ENCODE measurements at places on chromosomes 7 and 10.

GRCh38 chr7:55127135-55127551 lies 108.3 kb downstream of the EGFR start:
- no peak for DNase-seq

GRCh38 chr7:69780379-69780778 lies 182.1 kb downstream of the AUTS2 start:
- peak; percentile 88 for DNase-seq

DNA sequence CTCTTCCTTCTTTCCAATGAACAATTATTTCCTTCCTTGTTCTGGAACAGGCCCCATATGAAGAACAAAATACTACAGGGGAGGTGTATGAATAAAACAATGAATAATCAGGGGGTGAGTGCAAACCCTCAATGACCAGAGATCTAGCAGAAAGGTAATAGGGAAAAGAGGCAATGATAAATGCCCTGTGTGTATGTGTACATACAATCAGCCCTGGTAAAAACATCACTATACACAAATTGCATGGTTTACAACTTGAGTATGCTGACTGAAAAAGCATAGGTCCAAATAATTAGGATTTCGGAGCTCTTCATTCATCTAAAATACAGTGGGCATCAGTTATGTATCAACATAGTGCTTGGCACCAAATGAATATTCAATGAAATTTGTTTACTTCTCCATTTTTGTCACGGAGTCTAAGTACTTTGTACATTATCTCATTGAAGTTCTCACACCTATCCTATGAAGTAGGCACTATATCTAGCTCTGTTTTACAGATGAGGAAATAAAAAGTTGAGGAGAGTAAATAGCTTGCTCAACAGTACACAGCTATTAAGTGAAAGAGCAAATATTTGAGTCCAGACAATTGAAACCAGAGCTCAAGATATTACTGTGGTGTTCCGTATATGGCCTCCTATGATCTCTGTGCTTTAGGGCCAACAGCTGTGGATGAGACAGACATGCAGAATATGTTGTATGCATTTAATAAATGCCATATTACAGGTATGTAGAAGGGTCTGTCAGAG lies 1065.4 kb downstream of the SORCS3 start:
- DNase-seq, result no peak

GRCh38 chr7:125316466-125316865 lies 386.8 kb upstream of the POT1 start:
- no peak for DNase-seq

GRCh38 chr10:128950159-128950915 lies 516.7 kb upstream of the MGMT start:
- DNase-seq, result no peak

DNA sequence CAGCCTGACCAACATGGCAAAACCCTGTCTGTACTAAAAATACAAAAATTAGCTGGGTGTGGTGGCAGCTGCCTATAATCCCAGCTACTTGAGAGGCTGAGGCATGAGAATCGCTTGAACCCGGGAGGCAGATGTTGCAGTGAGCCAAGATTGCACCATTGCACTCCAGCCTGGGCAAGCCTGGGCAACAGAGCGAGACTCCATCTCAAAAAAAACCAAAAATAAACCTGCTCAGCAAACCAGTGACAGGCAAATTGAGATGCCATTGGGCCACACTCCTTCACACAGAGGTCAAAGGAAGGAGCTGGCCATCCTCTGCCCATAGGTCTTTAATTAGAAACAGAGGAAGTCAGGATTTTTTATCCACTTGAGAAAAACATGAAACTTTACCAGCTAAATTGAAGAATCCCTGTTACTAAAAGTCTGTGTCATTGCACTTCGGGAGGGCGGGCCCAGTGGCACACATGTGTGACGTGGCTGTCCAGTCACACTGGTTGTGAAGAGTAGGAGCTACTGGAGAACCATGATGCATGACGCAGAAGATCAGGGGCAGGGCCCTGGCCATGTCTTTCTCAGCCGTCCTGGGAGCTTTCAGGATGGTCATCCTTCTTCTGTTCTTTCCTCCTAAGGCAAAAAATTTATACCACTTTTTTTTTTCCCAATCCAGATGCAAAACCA lies 118.3 kb upstream of the ZNF438 start:
- DNase-seq, result no peak

- no peak for DNase-seq
Observed at GRCh38 chr7:29177963-29178600, 16.5 kb upstream of the CHN2 start.

- DNase-seq, result no peak
Observed at GRCh38 chr7:82049442-82049841, 279.6 kb upstream of the HGF start.

- no peak for DNase-seq
Observed at GRCh38 chr7:69631131-69631530, 32.9 kb downstream of the AUTS2 start.

- no peak for DNase-seq
Observed at GRCh38 chr10:102615361-102615760, 28.9 kb upstream of the TRIM8 start.

DNA sequence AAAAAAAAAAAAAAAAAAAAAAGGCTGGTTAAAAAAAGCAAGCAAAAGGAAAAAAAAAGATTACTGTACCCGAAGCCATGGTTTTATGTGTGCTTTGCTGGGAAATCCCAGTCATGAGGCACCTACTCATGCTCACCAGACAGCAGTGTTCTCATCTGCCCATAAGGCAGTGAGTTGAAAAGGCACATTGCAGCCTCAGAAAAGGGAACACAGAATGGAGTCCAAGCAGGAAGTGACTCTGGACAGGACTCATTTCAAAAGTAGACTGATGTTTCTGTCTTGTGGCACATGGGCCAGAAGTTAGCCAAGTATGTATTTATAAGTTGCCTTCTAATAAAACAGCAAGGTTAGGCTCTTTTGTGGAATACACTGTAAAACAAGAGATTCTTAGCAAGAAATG lies 40.2 kb downstream of the PDSS1 start:
- no peak for DNase-seq

DNA sequence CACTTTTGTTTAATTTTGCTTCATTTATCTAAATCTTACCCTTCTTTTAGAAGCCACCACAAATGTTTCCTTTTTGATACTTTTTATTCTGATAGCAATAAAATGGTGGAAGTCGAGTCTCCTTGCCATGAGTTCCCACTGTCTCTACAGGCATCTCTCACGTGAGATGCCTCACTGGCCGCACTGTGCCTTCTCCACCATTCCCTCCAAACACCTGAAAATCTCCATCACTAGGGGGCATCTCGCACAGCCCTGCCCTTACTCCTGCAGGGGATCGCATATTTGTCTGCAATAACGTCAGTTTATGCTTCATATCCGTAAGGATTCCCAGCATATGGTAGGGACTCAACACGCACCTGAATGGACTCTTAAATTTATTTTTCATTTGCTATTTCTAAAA lies 56.3 kb upstream of the NCAPG2 start:
- DNase-seq, result no peak

DNA sequence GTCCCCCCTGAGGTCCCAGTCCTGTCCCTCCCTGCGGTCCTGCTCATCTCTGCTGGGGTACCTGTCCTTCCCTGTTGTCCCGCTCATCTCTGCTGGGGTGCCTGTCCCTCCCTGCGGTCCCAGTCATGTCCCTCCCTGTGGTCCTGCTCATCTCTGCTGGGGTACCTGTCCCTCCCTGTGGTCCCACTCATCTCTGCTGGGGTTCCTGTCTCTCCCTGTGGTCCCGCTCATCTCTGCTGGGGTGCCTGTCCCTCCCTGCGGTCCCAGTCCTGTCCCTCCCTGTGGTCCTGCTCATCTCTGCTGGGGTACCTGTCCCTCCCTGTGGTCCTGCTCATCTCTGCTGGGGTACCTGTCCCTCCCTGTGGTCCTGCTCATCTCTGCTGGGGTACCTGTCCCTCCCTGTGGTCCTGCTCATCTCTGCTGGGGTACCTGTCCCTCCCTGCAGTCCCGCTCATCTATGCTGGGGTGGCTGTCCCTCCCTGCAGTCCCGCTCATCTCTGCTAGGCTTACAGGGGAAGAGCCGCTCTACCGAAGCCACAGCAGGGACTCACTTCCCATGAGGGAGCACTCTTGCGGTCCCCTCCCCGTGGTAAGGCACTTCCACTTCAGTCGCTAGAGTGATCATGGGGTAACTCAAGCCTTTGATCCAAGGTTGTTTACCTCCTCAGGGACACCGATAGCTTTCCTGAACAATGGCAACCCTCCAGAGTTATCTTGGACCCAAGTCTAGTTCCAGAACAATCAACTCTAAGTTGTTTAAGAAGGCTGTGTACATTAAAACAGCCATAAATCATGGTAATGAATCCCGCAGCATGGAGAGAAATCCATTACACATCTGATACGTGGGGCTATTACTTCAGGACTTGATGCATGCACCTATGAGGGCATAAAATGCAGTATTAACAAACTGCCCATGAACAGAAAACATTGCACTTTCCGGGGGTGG lies 46.8 kb upstream of the MNX1 start:
- DNase-seq, result no peak

- no peak for DNase-seq
Observed at GRCh38 chr10:70418229-70418628, 14.3 kb downstream of the EIF4EBP2 start.

- DNase-seq, result no peak
Observed at GRCh38 chr10:21293518-21294356, 231.7 kb downstream of the SKIDA1 start.

- no peak for DNase-seq
Observed at GRCh38 chr7:47596502-47597202, 14.7 kb upstream of the TNS3 start.

- no peak for DNase-seq
Observed at GRCh38 chr10:18010050-18010449, 58.3 kb downstream of the SLC39A12 start.

DNA sequence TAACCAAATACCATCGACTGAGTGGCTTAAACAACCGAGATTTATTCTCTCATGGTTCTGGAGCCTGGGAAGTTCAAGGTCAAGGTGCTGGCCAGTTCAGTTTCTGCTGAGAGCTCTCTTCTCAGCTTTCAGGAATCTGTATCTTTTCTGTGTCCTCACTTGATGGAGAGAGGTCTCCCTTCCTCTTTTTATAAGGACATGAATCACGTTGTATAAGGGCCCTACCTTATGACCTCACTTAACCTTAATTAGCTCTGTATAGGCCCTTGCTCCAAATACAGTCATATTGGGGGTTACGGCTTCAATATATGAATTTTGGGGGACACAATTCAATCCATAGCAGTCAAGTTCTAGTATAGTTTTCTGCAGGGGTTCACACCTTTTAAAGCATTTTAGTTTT lies 135.2 kb upstream of the ADO start:
- no peak for DNase-seq

DNA sequence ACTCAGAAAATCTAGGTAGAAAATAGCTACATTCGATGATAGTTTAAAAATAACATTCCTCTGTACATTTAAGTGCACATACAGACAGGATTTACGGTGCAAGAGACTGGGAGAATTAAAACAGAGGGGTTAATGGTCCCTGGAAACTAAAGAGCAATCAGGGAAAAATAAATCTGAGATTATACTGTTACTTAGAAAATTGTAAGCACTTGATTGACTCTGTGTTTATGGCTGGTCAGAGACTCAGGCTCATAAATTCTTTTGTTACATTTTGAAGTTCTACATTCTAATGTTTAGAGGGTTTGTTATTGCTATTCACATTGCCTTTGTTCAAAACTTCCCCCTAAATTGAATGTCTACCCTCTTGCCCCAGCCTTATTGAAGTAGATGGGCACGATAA lies 54.4 kb downstream of the CDCA7L start:
- DNase-seq, result no peak

DNA sequence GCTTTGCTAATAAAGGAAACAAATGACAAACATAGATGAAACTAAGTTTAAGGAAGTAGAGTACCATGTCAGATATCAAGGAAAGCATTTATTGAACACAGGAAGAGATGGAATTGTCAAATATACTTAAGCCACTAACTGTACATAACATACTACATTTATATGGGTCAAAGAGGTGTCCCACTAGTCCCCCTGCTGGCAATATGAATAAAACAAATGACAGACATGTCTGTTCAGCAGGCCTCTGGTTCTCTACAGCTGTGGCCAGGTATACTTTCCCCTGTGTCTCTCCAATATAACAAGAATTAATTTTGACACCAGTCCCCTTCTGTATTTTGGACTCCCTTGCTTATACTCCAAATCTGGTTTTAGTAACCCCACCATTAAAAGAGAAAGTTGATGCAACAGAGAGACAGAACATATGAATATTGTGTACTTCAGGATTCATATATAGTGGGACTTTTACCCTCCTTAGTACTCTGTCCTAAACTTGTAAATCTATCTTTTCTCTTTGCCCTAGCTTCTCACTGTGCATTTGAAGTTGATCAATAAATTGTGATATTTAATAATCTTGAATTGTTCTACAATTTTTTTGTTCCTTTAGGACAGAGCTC lies 42.9 kb downstream of the CD36 start:
- DNase-seq, result peak; percentile 6

- no peak for DNase-seq
Observed at GRCh38 chr10:72096115-72097000, 8.0 kb upstream of the SPOCK2 start.

GRCh38 chr10:103120977-103121735 lies 71.9 kb downstream of the NT5C2 start:
- no peak for DNase-seq

DNA sequence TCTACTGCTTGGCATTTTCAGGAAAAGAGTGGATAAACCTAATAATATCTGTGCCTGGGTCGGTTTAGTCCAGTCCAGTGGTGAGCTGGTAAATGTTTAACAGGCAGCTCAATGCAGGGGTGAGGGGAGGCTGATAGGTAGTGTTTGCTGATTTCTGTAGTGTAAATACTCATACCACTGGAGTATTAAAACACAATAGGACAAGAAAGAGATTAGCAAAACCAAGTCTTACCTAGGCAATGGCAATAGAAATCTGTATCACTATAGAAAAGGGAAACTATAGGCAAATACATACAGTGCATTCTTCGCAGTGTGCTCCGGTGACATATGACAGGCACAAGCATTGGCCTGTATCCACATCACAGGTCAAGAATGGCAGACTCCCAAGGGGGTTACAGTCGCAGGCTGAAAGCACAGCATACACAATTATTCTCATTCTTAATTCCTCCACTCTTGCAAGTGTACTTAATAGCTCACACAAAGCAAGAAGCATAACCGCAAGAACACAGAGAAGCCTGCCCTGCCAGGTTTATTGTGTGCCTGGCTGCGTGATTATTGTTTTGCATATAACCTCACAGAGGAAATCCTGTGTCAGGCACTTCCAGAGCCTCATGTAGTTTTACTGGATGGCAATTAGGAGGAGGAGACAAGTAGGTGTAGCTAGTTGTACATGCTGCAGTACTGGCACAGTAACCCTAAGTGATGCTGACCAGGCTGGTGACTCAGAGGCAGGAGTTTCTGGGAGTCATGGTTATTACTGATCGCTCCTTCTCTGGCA lies 35.0 kb downstream of the LAMB4 start:
- peak; percentile 56 for DNase-seq

DNA sequence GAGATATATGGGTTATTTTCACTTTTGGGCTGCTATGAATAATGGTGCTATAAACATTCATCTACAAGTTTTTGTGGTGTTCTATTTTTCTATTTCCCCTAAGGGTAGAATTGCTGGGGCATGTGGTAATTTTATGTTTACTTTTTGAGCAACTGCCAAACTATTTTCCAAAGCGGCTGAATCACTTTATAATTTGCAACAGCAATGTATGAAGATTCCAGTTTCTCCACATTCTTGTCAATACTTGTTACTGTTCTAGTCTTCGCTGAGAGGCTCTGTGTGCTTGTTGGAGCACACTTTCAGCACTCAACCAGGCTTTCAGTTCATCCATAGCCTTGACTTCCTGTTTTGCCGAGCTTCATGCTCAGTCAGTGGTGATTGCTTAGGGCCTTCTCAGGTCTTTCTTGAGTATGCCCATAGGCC lies 39.0 kb downstream of the ADK start:
- no peak for DNase-seq

Measured in NCI-H2029 (cell line).